ENCODE measurements at places on chromosomes 1 and 21.

DNA sequence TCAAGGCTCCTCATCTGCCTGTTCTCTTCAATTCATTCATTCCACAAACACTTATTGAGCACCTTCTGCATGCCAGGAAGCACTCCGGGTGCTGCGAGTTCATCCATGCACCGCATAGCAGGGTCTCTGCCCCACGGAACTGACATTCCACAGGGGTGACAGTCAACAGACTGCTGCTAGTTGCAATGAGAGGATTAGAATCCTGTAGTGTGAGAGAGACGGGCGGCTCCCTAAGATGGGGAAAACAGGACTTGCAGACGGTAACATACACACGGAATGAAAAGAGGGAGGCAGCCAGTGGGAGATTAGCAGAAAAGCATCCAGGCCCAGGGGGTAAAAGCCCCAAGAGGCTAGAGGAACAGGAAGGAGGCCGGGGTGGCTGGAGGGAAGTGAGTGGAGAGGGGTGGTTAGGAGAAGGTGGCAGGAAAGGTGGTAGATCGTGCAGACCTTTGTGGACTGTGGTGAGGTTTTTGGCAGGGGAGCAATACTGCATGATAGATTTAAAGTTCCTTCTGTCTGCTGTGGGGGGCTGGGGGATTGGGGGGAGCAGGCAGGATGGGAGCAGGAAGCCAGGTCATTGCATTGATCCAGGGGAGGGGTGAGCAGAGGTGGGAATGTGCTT, 6.6 kb downstream of the TNFRSF8 start:
- DNase-seq = no peak

- no peak for DNase-seq
Measured at GRCh38 chr1:39528082-39528481, 36.6 kb downstream of the BMP8A start.

- no peak for DNase-seq
Measured at GRCh38 chr1:41822866-41823265, 95.9 kb downstream of the HIVEP3 start.

DNA sequence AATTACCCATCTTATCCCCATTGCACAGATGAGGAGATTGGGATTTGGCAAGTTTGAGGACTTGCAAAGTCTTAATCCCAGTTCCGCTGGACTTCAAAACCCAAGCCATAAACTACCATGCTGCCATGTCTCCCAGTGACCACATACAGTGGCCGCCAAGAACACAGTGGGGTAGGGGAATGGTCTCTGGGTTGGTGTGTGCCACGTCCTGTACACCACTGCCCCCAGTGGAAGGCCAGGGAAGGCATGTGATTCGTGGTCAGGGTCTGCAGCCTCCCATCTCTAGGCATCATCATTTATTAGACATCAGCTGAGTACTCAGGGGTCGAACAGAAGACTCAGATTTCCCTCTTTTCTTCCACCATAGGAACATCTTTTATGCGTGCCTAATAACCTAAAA, 76.0 kb downstream of the MAN1C1 start:
- DNase-seq = no peak

GRCh38 chr1:56509713-56510641, 69.4 kb downstream of the PLPP3 start:
- DNase-seq = no peak
